ENCODE measurements at places on chromosomes 7 and 10. TPM values are rescaled to one million over a fixed set of nuclear protein-coding genes. Genes with fewer than 3 reads are reported as not detected.

The TUBAL3 gene
- total RNA-seq, result not detected

The MTG1 gene
- 21.5 TPM for total RNA-seq

The HECW1 gene
- 4.9 TPM for total RNA-seq

The LMTK2 gene
- total RNA-seq, result 7.6 TPM

The KIAA1549 gene
- 0.99 TPM for total RNA-seq

The DRGX gene
- not detected for total RNA-seq

The MSANTD7 gene
- total RNA-seq, result 15.9 TPM

The HHEX gene
- 8.7 TPM for total RNA-seq

The RNF148 gene
- 1.3 TPM for total RNA-seq

The WIPF3 gene
- under 0.01 TPM for total RNA-seq

The MRLN gene
- total RNA-seq, result not detected

The CTNNA3 gene
- total RNA-seq, result not detected

The NANOS1 gene
- total RNA-seq, result 1.5 TPM

The MPP7 gene
- 0.29 TPM for total RNA-seq

The MMP21 gene
- total RNA-seq, result not detected

The RARRES2 gene
- 20.7 TPM for total RNA-seq

The DGKI gene
- total RNA-seq, result 1.7 TPM

The CYP3A7 gene
- 0.33 TPM for total RNA-seq

The MYL10 gene
- total RNA-seq, result not detected

The CCDC71L gene
- 34.1 TPM for total RNA-seq

The FFAR4 gene
- total RNA-seq, result not detected

The NODAL gene
- not detected for total RNA-seq

The TAS2R38 gene
- not detected for total RNA-seq

The TMEM213 gene
- total RNA-seq, result not detected

The STEAP1B gene
- 25.9 TPM for total RNA-seq

The UCMA gene
- not detected for total RNA-seq

The C7orf57 gene
- total RNA-seq, result not detected

The CALML5 gene
- total RNA-seq, result not detected

The RET gene
- total RNA-seq, result 1.6 TPM

The TAC1 gene
- not detected for total RNA-seq

The ENKUR gene
- total RNA-seq, result under 0.01 TPM

The SFRP4 gene
- total RNA-seq, result 1.7 TPM

The RNLS gene
- total RNA-seq, result 32.7 TPM

The SEMA3E gene
- total RNA-seq, result 6.8 TPM

The SYT15 gene
- 0.15 TPM for total RNA-seq

The ASIC3 gene
- total RNA-seq, result 0.17 TPM

The SHTN1 gene
- 3.2 TPM for total RNA-seq

The RSU1 gene
- 70.1 TPM for total RNA-seq

The CHAT gene
- not detected for total RNA-seq

Measured in smooth muscle cell of trachea (primary cell).